ENCODE measurements at places on chromosomes 3 and 15.

DNA sequence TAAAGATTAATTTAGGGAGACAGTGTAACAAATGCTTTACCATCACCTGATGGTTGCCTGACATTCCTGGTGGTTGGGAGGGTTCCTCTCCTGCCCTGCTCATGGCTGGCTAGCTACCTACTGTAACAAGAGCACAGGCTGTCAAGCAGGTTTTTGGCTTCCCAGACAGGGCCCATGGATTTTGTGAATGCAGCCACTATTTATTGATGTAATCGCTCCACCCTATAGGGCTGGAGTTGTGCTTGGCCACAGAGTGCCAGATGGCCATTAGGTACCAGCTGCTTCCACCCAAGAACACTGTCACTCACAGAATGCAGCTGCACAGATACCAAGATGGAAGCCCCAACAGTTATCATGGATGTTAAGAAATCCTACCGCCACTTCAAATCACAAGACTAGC lies 31.0 kb upstream of the KLHL25 start:
- DNase-seq = peak; percentile 35

- DNase-seq = no peak
Measured at GRCh38 chr15:52421029-52421428, 107.7 kb downstream of the MYO5A start.

GRCh38 chr3:141740349-141740748 lies 2.3 kb downstream of the RNF7 start:
- no peak for DNase-seq

DNA sequence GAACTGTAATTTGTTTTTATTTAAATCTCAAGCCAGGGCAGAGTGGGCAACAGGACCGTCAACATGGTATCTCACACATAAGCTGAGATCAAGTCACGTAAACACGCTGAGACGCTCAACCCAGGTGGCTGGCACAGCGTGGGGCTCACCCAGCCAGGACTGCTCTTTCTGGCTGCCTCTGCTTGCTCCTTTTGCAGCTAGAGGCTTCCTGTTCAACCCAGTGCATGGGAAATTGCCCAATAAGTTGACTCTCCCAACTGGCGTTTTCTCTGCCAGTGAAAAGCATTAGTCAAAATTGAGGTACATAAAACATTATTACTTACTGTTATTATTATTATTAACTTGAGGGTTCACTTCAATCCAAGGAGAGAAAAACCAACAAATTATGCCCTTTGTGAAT lies 398.1 kb downstream of the NR2F2 start:
- DNase-seq = peak; percentile 48

DNA sequence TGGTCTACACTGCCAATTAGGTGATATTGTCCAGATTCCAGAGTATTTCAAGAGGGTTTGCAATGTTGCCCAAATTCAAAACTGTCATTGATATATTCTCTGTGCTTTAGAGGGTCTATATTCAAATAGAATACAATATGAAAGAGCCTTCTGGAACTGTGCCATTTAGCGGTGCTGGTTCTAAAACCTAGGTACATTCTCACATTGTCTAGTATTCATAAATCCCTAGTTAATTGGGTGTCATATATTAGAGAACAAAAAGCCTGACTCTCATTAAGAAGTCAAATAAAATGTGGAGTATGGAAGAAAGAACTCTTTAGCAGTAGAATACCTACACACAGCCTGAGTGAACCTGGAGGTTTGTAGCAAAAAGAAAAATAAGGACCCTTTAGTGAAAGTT lies 447.9 kb downstream of the CNTN6 start:
- DNase-seq = no peak

GRCh38 chr3:18099611-18100010 lies 325.5 kb downstream of the SATB1 start:
- DNase-seq = no peak

DNA sequence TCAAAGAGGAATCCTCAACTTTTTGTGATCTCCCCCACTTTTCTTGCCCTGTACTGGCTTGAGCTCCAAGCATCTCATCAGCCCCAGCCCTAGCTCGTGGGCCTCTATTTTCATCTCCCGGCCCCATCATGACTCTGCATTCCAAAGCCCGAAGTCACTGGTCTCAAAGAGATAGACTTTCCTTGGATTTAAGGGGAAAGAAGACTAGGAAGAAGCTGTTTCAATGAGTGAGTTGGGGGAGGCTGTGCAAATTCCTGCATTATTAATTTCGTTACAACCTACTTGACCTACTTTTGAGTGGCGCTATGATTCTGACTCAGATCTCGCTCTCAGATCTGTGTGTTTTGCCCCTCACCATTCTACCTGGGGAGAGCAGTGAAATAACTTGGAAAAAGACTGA lies 266.6 kb upstream of the TBL1XR1 start:
- DNase-seq = no peak

DNA sequence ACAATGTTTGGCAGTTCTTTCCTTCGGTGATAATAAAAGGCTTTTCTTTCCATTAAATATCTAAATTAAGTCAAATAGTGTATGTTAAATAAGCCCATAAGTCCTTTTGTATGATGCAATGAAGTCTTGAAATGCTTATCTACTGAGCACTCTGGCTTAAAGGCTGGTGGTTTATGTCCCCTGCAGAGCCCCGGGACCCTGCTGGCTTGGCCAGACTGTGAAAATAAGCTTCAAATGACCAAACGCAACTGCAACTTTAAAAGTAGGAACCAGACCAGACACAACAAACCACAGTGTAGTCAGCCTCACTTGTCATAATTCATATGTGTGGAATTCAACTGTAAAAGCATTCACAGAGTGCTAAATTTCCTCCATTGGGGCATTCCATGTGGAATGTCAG lies 72.5 kb downstream of the FOXP1 start:
- peak; percentile 71 for DNase-seq

DNA sequence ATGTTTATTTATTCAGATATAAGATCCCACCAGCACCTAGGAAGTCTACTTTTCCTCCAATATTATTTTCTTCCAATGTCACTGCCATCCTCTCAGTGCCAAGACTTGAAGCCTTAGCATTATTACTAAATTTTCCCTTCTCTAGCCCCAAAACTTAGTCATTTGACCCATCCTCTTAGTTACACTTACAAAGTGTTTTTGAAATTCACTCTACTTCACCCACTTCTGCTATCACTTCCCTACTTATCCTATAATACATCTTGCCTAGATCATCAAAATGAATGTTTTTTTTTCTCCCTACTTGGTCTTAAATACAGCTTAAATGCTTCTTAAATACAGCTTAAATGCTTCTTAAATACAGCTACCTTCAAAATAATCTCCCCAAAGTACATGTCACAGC lies 376.6 kb downstream of the RSL24D1 start:
- DNase-seq = no peak

DNA sequence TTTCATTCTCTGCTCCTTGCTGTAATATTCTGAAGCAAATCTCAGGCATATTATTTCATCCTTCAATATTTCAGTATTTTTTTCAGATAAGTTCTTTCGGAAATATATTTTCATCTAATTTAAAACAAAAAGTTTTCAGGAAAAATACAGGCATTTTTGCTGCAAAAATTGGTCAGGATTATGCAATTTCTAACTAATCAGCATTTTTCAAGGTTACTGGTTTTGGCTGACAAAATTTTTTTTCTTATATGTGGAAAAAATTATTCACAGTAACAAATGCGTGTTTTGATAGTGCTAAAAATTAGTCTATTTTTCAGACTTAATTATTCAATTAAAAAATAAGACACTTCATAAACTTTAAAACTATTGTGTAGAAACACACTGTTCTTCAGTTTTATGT lies 31.4 kb downstream of the FNDC3B start:
- no peak for DNase-seq

GRCh38 chr3:13068269-13069010 lies 4.8 kb downstream of the IQSEC1 start:
- DNase-seq = no peak

- no peak for DNase-seq
Measured at GRCh38 chr3:69181592-69182211, 59.3 kb upstream of the LMOD3 start.

- no peak for DNase-seq
Measured at GRCh38 chr3:116020495-116020894, 397.2 kb downstream of the GAP43 start.

GRCh38 chr3:171465763-171466162 lies 5.6 kb upstream of the TNIK start:
- DNase-seq = no peak

DNA sequence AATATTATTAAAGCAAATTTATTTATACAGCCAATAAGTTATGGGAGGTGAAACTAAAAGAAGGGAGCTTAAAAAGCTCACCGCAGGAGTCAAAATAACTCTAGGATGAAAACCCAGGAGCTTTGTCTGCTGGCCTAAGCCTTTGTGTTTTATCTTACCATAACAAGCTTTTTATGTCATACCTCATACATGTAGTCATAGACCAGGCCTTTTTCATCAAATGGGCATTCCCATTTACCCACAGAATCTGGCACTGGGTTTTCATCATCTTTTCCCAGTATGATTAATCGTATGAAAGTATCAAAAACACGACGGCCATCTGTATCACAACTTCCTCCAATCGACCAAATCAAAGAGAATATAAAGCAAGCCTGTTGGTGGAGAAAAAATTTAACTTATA lies 122.8 kb downstream of the DNAH12 start:
- no peak for DNase-seq

DNA sequence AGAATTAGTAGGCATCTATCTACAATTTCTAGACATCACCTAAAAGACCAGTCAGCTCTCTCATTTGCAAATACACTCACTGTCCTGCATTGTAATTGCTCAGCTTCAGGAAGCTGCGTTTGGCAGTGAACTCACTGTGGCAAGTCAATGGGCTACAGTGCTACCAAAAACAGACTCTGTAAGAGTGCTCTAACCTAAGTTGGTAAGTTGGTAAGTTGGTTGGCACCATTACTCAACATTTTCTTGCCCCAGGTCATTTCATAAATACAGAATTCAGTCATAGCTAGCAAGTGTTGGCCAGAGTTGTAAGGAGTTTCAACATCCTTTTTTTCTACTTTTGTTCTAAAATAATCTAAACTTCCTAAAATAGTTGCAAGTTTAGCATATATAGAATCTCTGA lies 466.3 kb downstream of the NAALADL2 start:
- DNase-seq = no peak

DNA sequence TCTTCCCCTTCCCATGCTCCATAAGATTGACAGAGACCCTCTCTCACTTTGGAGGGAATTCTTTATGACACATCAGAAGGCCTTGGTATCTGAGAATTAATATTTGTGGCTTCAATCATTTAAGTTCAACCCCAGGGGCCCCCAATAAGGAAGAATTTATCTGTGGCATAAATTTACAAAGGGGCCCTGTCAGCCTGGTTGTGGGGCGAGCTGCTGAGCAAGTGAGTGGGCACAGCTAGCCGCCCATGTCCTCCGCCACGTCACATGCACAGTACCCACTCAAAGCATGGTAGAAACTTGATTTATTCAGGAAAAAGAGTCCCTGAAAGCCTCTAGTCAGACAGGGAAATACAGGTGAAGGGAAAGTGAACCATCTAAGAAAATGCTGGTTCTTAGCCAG lies 13.3 kb downstream of the PLXNB1 start:
- DNase-seq = no peak

- no peak for DNase-seq
Measured at GRCh38 chr3:42960786-42961185, 18.3 kb upstream of the GASK1A start.

DNA sequence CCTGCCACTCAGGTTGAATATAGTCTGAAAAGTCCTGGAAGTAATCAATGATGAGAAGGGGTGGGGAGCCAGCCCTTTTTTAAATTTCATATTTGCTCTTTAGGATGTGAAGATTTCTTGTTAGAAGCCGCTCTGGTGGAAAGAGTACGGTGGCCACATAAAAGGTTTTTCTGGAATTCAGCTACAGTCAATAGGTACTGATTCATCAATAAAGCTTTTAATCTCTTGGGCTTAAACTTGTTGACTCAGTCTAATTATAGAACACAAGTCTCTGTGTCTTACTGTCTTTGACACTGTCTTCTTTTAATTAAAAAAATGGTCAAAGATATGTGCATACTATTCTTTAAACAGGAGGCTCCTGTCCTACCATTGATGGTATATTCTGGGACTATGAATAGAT lies 99.9 kb upstream of the TP63 start:
- DNase-seq = no peak

GRCh38 chr3:73773233-73773632 lies 148.5 kb upstream of the PDZRN3 start:
- DNase-seq = no peak

DNA sequence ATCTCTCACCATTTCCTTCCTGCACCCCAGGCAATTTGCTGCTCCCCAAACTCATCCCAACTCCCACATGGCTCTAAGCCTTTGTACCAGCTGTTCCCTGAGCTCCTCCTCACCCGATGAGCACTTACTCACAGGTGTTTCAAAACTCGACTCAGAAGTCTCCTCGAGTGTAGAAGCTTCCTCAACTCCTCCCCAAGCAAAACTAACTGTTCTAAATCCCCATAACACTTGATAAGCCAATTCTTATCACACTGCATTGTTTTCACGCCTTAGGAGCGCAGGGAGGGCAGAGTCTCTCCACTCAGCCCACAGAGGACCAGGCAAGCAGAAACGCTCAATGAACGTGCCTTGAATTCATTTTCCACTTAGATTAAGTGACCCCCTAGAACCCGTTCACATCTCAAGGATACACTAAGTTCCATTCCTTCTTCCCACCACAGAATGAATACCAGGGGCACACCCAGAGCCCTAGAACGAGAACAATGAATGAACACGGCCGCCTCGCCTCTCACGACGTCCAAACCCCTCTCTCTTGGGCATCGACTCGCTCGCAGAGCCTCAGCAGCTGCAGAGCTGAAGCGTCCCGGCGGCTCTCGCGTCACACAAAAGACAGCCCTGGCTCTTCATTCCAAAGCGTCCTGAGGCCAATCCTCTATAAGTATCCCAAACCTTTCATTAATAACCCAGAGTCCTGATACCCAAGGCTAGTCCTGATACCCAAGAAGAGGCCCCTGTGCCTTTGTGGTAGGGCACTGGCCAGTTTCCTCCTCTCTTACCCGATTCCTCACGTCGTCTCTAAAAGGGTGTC lies 1.1 kb downstream of the RAF1 start:
- peak; percentile 75 for DNase-seq

DNA sequence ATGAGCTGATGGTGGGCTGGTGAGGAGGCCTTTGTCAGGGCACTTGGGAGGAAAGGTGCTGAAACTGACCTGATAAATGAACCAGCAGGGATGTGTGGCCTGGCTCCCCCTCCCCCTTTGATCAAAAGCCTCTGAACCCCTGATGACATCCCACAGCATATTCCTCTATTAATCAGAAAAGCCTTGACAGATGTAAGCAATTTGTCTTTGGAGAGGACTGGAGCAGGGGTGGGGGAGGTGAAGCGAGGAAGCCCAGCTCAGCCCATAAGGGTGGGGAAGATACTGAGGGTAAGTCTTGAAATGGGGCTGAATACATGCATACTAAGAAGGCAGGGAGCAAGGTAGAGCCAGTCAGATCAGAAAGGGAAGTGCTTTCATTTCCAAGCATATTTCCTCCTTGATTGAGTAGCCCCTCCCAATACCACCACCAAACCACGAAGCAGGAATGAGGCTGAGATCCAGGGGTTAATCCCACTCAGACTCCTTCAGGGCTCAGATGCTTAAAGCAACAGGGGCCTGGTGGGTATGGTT lies 34.7 kb upstream of the MRPS22 start:
- no peak for DNase-seq

- no peak for DNase-seq
Measured at GRCh38 chr3:150602426-150603152, 532 bp upstream of the SELENOT start.

- no peak for DNase-seq
Measured at GRCh38 chr15:39013262-39013661, 448.6 kb upstream of the RASGRP1 start.

GRCh38 chr15:65418596-65418995 lies 4.2 kb downstream of the IGDCC4 start:
- DNase-seq = no peak
